ENCODE measurements at places on chromosomes 3 and 15.

GRCh38 chr3:159265705-159266104 lies 463.9 kb downstream of the MFSD1 start:
- DNase-seq, result no peak

DNA sequence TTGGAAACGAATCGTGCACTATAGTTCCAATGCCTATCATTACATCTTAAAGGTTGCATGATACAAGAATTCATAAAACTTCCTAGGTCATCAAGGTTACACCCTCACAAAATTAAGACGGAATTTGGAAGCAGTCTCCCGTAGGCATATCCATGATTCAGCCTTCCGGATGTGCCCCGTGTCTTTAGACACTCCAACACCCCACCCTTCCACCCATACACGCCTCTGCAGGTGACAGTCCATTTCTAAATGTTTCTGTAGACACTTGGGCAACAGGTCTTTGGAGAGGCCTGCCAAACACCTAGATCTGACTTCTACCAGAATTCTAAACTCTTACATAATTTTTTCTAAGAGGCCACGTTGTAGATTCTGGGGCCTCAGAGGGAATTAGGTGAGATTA lies 49.8 kb downstream of the LDHAL6B start:
- no peak for DNase-seq

- no peak for DNase-seq
These were observed 436.0 kb upstream of the PROK2 start for GRCh38 chr3:72220946-72221345.

GRCh38 chr3:67083277-67083676 lies 85.2 kb downstream of the KBTBD8 start:
- no peak for DNase-seq

- DNase-seq, result no peak
These were observed 1014.1 kb upstream of the SEMA6D start for GRCh38 chr15:46703020-46703861.

- no peak for DNase-seq
These were observed 682 bp downstream of the ITPKA start for GRCh38 chr15:41494190-41494921.

GRCh38 chr3:155230382-155230781 lies 63.1 kb downstream of the STRIT1 start:
- DNase-seq, result no peak

DNA sequence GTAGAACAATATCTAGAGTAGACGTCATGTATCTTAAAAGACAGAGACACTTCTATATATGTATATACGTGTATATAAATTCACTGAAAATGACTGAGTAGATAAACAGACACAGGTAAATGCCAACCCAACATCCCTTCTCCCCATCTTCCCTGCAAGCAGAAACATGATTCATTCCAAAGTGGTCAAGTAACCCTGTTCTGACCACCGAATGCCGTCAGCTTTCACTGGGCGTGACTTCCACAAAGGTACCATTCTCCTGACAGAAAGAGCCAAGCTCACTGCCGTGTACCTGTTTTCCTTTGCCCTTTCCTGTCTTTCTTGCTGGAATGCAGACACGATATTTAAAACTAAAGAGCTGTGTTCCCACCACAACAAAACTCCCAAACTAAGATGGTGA lies 76.7 kb downstream of the TAFA4 start:
- DNase-seq, result no peak

All from stimulated activated CD4-positive, alpha-beta T cell treated with anti-CD3 and anti-CD28 coated beads, Interleukin-1b, Interleukin-23, amount 100 ng/mL, for 1 hour (primary cell).